ENCODE measurements at places on chromosomes 13 and 19.
A peak's percentile ranks its signal among the peaks of the same experiment; 100 is the strongest.

DNA sequence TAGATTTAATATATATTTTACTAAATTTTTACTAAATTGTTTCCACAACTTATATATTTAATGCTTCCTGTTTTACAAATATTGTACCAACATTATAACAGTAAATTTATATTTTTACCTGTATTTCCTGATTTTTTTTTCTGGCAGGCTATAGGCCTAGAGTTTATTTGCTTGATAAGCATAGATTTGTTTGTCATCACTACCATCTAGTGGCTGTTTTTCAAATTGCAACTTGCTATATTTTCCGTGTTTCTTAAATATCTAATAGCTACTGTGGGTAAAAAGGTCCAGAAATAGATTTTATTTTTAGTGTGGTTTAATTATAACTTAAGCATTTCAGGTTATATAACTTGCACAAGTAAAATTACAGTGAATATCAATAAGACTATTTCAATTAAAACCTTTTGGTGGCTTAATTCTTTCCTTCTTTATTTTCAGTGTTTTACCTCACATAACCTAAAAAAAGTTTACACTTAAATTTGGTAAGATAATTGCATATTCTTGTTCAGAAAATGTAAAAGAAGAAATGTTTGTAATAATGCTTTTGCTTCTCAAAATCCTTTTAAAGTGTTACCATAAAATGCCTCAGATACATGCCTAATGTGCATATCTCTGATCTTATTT, 60.6 kb downstream of the NDFIP2 start:
- peak; percentile 86 for DNase-seq

DNA sequence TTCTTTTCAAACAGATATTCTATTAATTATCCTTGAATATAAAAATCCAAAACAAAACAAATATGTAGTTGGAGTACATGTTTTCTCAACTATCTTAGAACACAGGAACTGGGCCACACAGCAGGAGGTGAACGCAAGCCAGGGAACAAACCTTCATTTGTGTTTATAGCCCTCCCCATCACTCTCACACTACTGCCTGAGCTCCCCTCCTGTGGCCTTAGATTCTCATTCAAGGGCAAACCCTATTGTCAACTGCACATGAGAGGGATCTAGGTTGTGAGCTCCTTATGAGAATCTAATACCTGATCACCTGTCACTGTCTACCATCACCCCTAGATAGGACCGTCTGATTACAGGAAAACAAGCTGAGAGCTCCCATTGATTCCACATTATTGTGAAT, 427.1 kb upstream of the PRR20A start:
- no peak for DNase-seq

DNA sequence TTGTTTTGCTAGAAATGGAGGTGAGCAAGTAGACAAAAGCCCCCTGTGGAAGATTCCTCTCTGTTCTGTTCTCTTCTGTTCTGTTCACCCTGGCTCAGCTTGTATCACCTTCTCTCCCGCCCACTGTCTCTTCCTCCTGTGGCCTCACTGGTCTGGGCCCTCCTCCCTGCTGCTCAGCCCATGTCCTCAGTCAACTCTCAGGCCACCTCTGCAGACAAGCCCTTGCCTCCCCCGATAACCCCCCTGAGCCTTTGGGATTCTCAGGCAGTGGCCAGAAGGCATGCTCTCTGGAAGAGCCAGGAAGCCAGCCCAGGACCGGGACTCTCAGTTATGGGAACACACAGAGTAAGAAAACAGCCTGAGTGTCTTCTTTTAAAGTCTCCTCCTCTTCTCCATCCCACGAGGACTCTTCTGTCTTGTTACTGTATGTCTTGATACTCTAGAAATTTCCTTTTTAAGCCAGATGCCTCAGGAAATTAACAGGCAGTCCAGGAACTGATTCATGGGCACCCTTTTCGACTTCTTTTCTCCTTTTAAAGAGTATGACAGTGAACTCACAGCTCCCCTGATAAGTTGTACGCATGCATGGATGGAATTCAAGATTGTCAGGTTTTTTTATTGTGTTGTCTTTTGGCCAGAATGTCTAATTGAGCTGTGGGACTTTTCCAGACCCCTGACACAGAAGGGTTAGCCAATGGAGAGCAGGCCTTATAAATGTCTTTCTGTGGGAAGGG, 33.7 kb downstream of the SHISA2 start:
- DNase-seq, result no peak

- DNase-seq, result no peak
Measured at GRCh38 chr13:109784590-109785140, 1.7 kb downstream of the IRS2 start.

- DNase-seq, result no peak
Measured at GRCh38 chr13:41763782-41764181, 197.1 kb downstream of the VWA8 start.

- no peak for DNase-seq
Measured at GRCh38 chr19:11202488-11203193, 5.3 kb upstream of the KANK2 start.

- no peak for DNase-seq
Measured at GRCh38 chr13:78029901-78030300, 111.3 kb upstream of the EDNRB start.
